Fibroblast of lung (primary cell): ENCODE measurements at places on chromosomes 7 and 10. TPM values are rescaled to one million over a fixed set of nuclear protein-coding genes. Genes with fewer than 3 reads are reported as not detected.

- DNase-seq: no peak
Measured at GRCh38 chr7:105127179-105127578, 113.2 kb downstream of the KMT2E start.

DNA sequence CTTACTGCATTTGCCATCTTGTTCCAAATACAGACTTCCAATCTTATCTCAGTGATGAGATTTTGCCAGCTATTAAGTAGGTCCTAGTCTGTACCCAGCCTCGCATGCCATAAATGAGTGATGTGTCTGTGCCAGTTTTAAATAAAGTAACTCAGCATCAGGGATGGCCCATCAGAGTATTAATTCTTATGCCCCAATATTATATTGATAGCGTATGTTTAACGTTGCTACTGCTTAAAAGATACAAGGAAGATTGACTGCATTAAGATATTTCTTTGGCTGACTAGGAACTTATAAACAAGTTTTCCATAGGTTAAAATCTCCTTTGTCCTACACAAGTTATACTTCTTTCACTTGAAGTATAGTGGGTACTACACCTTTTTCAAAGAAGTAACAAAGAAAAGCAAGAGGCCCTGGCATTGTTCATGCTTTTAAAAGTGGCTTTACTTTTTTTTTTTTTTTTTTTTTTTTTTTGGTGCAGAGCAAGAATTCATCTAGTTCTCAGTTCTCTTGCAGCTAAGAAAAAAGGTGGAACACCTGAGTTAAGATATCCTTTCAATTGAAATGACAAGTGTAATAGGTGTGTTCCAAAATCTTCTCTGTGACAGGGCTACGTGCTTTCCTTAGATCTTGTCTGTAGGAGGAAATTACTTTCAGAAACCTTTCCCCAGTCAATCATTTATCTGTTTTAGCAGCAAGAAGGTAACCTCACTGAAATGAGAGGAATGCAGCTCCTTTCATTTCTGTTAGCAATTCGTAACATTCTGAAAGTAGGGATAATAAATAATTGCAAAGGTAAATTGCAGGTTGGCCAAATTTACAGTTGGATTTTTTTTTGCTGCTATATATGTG is 245.0 kb downstream of the CELF2 start:
- no peak for DNase-seq

GRCh38 chr7:69776611-69777010 is 178.3 kb downstream of the AUTS2 start:
- DNase-seq: peak; percentile 70

GRCh38 chr7:22066522-22066921 is 120.8 kb upstream of the CDCA7L start:
- DNase-seq: no peak

DNA sequence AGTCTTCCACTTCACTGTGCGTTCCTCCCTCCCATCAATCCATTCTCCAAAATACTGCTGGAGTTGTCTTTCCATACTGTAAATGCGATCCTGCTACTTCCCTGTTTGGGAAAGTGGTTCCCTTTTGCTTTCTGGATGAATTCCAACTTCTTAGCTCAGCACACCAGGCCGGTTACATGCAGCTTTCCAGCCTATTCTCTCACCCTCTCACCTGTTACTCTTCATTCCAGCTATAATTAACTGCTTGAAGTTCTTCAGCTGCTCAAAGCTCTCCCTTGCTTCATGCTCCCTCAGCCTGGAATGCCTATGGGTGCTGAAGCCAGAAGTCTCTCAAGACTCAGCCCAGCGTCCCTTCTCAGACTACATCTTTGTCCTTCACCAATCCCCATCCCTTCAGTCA is 6.0 kb upstream of the ZNRF2 start:
- DNase-seq: no peak

- no peak for DNase-seq
Measured at GRCh38 chr10:124516181-124516580, 54.6 kb downstream of the LHPP start.

GRCh38 chr10:4201866-4202825 is 417.1 kb upstream of the KLF6 start:
- DNase-seq: no peak

DNA sequence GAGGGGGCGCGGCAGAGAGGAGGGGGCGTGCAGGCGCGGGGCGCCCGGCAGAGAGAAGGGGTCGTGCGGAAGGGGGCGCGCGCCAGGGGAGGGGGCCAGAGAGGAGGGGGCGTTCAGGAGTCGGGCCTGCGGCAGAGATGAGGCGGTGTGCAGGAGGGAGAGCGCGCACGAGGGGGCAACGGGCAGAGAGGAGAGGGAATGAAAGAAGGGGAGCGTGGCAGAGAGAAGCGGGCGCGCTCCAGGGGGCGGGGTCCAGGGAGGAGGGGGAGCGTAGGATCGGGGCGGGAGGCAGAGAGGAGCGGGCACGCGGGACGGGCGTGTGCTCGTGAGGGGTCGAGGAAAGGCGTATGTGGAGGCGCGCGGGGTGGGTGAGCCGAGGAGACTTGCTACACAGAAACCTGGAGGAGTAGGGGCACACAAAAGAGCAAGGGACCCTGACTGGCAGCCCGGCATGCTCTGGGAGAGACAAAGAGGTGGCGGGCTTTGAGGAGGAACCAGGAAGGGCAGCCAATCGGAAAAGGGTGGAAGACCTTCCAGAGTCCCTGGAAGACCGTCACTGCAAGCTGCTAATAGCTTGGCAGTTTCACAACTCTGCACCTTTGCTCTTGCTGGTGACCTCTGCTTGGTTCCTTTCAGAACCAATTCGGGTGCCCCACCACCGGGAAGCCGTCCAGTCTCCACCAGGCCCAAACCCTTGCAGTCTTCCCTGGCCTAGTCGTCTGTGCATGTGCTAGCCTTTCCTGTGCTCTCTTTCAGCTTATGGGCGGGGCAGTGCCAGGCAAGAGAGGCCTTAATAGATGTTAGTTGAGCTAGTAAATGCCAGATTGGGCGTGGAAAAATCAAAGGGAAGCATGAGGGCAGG is 639 bp downstream of the DYDC2 start:
- no peak for DNase-seq

DNA sequence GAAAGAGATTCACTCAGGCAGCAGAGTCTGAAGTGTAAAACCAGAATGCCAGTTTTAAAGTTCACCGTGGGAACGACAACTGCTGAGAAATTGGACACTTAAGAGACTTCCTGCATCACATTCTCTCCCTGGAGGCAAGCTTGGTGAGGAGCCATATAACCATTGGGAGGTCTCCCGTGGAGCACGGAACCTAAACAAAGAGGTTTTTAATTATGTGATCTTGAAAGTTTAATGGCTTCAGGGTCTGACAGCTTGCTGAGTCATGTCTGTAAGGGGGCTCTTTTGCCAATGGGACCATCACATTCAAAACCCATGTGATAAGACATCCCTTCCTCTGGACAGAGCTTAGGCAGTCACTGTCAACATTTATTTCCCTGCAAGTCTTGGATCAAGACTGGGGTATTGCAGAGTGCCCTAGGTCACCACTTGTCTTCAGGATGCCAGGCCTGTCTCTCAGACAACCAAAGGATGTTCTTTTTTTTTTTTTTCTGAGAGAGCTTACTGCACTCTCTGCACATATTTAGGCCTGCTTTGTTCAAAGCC is 674.4 kb downstream of the TYW1 start:
- DNase-seq: no peak

TDRD1 gene
- 0.26 TPM in 1 of 2 replicates, not detected in the other for total RNA-seq

DNA sequence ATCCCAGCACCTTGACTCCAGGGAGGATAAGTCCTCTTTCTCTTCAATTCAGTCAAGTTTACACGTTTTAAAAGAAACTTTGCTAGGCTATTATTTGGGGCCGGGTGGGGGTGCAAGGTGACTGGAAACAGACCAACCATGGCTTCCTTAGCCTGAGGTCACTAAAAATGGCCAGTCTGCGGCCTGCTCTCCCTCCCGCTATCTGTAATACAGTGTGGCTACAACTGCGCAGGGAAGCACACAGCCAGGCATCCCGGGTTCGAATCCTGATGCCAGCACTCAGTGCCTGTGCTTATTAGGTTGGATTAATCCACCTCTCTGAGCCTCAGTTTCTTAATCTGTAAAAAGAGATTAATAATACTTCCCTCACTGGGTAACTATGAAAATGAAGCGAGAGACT is 19.5 kb downstream of the ATP6V1F start:
- DNase-seq: no peak

SPAM1 gene
- not detected in 2 replicates for total RNA-seq
